Renal cortical epithelial cell (primary cell): ENCODE measurements at places on chromosomes 12 and 14.

DNA sequence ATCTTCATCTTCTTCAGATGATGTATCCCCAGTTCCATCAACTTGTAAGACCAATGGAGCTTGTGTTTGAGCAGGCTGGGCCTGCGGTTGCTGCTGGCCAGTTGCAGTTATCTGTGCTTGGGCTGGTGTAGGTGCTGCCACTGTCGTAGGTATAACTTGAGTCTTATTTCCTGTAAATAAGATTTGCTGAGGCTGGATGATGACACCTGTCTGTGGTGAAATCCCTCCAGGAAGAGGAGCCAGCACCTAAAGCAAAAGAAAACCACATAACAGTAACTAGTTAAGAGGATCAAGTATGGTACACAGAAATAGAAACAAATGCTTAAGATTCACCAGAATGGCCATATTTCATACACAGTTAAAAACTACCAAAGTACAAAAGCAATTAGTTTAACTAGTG, 28.2 kb downstream of the GTF2A1 start:
- no peak for DNase-seq

GRCh38 chr12:128557231-128557630, 266.5 kb downstream of the SLC15A4 start:
- no peak for DNase-seq

DNA sequence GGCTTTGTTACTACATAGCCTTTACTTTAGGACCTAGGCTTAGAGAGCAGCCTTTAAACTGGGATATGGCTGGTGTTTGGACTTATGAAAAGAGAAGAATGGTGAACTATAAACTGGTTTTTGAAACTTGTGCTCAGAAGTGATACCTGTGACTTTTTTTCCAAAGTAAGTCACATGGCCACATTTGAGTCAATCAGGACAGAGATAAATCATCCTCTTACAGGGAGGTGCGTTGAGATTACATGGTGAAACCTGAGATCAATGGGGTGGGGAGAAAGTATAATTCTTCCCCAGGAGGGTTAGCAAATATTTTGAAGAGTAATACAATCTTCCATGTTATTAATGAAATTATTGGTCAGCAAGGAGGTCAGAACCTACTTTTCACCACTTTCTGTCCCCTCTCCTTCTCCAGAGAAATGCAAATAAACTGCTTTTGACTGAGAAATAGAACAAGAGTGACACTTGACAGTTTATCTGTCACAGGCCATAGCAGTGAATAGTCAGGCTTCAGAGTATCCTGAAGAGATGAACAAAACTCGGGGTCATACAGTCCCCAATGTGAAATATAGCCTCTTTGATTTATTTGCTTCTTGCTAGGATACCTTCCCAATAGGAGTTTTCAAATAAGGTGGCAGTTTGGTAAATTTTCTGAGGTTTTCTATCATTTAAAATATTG, 11.1 kb upstream of the ZNF641 start:
- DNase-seq, result no peak

DNA sequence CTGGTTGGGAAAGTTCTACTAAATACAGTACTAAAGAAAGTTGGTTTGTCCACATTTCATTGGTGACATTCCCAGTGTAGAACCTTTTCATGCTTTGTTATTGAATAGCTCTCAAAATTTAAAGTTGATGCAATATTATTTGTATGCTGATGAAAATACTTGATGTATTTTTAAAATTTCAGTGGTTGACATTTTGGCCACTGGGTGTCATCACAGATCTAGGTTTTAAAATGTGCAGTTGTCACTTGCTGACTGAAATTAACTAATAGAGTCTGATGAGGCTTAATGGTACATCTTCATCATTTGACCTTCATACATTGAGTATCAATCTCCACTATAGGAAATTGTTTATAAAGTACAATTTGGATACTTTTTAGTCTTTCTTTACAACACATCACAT, 37.1 kb downstream of the CMAS start:
- peak; percentile 29 for DNase-seq

DNA sequence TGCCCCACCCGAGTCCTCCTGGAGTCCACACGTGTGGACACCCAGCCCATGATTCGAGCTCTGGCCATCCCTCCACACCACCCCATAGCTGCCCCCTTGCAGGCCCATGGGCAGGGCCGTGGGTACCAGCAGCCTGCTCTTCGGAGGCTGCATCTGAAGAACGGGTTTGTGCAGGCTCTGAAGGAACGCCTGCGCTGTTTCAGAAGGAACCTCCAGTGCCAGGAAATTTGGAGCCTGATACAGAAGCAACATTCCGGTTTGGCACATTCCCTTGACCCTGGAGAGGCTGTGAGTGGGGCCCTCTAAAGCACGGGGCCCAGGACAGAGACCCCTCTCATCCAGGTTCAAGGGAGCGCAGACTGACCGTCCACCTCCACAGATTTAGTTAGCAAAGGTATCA, 57.0 kb downstream of the ZNF664 start:
- no peak for DNase-seq

DNA sequence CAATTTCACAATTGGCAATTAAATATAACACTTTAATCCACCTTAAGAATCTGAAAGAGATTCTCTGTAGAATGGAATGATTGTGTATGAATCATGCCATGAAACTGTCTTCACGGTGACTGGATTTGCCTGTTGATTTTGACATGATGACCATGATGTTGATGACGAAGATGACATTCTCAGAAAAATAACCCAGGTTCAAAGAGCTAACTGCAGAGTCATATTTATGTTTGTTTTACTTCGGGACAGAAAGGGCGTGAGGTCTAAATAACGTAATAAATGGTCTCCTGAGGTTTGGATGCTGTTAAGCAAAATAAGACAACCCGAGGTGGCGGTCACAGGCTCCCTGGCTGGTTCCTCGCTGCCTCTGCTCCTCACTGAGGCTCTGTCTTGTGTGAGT, 532.0 kb downstream of the TMEM121 start:
- DNase-seq, result no peak

DNA sequence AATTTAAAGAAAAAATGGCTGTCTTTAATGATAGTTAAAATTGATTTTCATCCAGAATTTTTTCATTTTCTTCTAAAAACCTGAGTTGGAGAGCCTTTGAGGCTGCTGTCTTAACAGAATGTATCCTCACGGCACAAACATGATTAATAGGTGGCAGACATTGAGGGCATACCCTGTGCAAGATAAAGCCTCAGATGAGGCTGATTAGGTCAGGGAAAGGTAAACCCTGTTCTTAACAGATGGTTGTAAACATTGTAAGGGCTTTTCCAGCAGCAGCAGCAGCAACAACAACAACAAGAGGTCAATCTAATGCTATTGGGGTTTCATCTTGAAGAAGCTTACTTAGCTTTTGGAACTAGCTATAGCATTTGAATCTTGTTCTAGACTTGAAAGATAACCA, 17.4 kb downstream of the GNG2 start:
- DNase-seq, result no peak

- no peak for DNase-seq
Measured at GRCh38 chr12:39935839-39936238, 170.0 kb downstream of the SLC2A13 start.

GRCh38 chr14:89292579-89293313, 124.3 kb downstream of the FOXN3 start:
- DNase-seq, result no peak

DNA sequence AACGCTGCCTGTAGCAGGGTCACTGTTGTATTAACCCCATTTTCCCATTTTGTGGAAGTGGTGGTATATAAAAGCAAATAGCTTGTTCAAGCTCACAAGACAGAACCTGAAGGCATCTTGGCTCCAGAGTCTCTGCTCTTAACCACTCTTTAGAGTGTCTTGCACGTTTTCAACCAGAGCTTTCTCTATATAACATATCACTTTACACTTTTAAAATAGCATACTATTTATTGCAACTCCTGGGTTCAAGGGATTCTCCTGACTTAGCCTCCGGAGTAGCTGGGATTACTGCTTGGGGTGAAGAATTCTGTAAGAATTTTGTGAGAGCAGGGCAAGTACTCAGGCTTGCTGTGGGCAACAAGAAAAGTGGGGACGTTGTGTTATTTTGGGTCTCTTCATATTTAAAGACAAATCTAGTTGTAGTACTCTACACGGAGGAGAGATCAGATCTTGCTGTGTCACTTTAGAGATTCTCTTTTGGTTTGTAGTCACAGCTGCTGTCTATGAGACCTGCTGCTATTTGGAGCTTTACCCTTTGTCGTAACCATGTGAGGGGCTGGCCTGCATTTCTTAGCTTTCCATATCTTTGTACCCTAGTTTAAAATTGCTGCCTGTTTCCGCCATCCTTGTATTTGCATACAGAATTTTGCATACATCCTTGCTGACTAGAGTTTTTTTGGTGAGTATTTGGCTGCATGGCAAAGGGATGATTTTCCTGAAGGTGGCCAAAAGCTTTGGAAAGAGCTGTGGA, 40.7 kb downstream of the WDR20 start:
- DNase-seq, result no peak

DNA sequence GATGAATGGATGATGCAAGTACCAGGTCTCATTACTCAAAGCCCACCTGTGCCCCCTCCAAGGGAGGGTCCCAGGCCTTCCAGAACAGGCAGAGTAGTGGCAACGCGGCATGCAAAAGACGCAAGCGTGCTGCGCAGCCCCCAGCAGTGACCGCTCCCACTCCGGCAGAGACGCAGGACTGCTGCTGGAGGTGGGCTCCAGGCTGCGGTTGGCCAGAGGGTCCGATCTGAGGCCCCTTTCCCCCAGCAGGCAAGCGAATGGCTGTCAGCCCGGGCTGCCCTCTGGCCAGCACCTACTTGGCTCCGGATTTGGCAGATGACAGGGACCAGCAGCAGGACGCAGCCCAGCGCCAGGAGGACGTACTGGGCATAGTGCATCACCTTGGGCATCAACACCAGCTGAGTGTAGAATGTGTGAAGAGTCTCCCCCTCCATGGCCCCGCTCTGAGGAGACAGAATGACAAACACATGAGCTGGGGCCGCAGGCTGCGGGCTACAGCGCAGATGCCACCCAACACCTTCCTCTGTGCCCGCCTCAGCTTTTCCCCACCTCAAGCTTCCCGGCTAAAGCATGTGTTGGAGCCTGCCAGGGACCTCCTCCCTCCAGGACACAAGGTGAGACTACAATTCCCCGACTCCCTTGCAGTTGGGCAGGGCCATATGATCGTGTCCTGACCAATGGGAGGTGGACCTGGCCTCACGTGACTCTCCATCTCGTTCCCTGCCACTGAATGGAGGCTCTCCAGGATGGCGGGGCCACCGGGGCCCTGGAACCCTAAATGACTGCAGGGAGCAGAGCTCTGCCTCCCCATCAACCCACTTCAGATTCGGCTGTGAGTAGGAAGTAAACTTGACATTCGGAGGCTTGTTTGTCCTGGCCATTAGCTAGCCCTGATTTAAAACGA, 77.4 kb downstream of the SCARB1 start:
- peak; percentile 79 for DNase-seq

DNA sequence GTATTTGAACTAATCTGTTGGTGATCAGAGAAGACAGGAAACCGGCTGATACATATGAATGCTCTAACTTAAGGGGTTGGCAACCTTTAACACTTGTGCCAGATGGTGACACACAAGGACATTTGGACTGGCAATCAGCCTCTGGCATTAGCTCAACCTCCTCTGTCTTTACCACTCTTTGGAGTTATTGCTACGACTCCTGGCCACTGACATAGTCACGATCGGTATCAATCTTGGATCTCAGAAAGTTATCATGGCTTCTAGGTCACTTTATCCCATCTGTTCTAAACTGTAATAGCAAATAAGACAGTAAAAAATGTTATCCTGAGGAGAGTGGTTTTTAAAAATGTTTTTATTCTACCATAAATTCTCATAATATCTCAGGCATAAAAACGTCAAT, 575.2 kb upstream of the MDGA2 start:
- no peak for DNase-seq

DNA sequence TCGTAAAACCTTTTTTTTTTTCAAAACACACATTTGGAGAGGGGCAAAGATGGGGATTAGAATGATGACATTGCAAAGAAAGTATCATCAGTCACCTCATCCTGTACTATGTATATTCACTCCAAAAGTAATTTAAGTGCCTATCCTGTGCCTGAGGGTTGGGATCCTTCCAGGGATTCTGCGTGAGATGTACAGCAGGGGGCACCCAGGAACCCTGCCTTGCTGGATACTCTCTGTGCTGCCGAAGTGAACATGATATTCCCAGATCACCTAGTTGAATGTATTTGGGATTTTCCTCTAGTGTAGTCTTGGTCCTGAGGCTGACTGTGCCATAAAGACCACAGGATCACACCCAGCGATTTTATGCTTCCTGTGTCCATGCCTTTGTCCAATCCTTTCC, 372.7 kb downstream of the IPO8 start:
- no peak for DNase-seq

DNA sequence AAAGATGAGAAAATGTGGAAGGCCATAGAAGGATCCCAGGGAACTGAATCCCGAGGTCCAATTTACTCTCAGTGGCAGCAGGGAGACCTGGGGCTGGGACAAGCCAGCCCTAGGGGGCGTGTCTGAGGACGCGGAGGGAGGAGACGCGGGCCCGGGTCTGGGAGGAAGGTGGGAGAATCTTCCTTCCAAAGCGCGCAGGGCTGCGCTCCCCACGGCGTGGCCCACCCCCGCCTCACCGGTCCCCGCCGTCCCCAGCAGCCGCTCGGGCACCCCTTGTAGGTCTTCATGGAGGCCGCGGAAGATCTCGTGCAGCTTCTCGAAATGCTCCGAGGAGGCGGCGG, 323 bp downstream of the VTI1B start:
- peak; percentile 32 for DNase-seq

- DNase-seq, result no peak
Measured at GRCh38 chr12:28443337-28443736, 253.1 kb downstream of the CCDC91 start.

DNA sequence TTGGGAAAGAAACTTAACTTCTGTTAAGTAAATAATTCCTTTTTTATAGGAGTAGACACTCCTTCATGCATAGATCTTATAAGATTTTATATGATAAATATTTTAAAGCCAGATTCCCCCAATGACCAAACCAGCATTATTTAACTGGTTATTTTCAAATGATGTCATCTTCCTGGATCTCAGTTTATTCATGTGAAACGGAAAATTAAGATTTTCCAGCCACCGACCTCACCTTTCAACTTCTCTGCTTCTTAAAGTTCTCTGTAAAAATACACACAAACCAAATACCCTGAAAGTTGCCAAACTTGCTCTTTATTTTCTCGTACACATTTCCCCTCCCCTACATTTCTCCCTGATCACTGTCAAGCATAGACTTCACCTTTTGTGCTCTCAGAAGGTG, 364.2 kb downstream of the GALC start:
- DNase-seq, result no peak

DNA sequence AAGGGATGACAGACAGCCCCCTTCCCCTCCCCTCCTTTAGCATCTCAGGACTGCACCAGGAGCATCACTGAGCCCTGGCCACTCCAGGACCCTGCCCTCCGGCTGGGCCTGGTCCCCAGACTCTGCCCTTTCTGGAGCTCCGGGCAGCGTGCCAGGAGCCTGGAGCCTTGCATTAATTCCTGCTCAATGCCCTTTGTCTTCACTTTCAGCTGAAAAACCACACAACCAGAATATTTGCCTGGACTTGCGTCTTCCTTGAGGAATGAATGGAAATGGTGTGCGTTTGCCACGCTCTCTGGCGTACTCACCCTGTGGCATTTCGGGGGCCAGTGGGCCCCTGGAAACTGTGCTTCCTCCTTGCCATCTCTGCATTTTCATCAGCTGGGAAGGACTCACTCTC, 8.5 kb upstream of the RFLNA start:
- peak; percentile 50 for DNase-seq

- DNase-seq, result no peak
Measured at GRCh38 chr14:90445011-90445410, 48.2 kb downstream of the CALM1 start.

GRCh38 chr14:53608369-53608768, 348.3 kb downstream of the BMP4 start:
- DNase-seq, result peak; percentile 26
